ENCODE measurements at places on chromosomes 2 and 18.

DNA sequence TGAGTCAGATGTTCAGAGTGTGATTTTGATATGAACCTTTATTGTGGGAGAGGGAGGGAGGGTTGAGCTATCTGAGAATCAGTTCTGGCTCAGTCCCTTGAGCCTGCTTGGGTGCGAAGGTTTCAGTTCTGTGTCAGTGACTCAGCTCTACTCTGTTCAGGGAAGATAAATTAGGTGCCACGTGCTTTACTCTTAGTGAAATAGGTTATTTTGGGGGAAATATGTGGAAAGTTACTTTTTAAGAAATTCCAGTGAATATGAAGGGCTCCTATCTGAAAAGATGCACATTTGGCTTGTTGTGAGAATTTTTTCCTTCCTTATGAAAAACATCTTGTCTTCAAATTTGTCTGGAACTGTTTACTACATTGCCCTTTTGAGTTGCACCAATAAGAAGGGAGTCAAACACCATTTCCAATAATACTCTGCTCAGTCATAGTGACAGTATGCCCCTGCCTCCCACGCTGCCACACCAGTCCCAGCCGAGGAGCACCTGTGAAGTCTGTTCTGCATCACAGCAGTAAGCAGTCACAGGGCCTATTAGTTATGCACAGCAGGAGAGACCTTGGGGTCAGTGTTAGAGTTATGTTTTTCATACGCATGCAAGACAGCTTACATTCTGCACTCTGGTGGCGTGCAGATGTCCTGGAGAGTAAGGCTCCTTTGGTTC is 32.8 kb upstream of the DNAH7 start:
- no peak for DNase-seq

DNA sequence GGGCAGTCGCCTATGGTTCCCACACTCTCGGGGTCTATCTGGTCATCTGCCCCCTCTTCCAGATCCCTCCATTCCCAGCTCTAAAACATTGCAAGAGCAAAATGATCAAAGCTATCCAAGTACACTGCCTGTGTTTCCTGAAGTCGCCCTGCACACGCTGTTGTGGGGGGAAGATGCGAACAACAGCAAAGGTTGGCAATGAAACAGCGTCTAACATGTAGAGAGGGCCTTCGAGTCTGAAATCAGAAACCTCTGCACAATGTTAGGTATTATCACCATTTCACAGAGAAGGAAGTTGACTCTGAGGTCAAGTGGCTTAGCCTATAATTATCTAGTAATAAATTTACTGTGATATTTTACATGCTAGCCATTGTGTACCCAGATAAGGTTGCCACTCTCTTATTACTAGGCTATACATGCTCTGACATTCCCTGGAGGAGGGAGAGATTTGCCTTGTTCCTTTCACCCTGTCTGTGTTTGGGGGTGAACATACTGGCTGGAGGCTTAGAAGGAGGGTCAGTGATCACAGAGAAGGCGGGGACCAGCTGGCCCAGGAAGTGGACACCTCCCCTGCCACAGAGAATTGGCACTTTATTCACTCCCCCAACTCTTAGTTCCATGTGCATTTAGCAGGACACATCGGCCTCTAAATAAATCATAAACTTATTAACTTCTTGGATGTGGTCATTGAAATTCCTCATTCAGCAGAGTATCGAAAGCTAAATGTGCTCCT is 36.8 kb downstream of the KCTD1 start:
- no peak for DNase-seq

GRCh38 chr2:73532381-73532780 is 109.8 kb downstream of the NAT8 start:
- DNase-seq, result no peak

DNA sequence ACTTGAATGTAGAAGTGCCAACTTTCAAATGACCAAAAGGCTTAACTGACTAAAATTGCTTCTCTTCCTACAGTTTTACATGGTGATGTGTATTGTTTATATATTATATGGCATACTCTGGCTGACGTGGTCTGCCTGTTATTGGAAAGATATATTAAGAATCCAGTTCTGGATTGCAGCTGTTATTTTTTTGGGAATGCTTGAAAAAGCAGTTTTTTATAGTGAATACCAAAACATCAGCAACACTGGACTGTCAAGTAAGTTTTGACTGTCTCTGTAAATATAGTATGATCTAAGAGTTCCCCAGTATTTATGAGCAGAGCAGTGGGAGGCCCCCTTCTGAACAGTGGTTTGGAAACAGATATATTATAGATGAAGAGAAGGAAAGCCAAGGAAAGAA is 26.2 kb downstream of the TMEM87B start:
- DNase-seq, result no peak

DNA sequence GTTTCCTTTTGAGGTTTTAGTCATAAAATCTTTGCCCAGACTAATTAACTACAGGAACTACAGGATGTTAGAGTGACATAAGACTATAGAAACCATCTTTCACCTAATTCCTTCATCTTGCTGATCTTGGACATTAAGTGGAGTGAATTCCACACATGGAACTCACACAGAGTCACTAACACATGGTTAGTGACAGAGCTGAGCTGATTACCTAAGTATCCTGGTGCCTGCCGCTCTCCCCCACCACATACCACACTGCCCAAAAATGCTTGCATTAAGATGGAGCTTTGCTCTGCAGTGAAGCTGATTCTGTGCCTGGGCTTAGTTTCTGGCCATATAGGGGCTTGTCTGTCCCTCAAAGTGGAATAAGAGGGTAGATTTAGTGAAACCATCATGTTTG is 332.9 kb upstream of the NT5C1B start:
- no peak for DNase-seq

GRCh38 chr18:23228102-23229061 is 93.1 kb downstream of the CABLES1 start:
- no peak for DNase-seq

GRCh38 chr18:5891184-5891853 is 4.0 kb downstream of the TMEM200C start:
- DNase-seq, result no peak

DNA sequence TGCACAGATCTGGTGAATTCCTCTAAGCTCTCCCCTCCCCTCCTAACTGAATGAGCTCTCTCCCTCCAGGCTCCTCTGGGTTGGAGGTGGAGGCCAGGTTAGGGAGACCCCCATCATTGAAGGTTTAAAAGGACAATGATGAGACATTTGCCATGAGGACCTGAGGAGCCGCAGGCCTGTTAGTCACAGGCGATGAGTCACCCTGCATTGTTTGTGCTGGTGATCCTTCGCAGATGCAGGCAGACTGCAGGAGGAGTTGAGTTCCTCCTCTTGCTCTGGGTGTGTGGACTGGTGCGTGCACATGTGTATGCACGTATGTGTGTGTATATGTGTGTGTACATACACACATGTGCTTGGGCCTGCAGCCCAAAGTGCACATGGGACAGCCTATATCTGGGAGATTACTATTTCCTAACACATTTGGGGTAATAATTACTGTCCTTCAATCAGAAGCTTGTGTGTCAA is 42.0 kb downstream of the MCFD2 start:
- no peak for DNase-seq

GRCh38 chr2:12488352-12489318 is 228.1 kb upstream of the TRIB2 start:
- DNase-seq, result no peak

- no peak for DNase-seq
Measured at GRCh38 chr18:48167897-48168253, 237.4 kb upstream of the SMAD2 start.

DNA sequence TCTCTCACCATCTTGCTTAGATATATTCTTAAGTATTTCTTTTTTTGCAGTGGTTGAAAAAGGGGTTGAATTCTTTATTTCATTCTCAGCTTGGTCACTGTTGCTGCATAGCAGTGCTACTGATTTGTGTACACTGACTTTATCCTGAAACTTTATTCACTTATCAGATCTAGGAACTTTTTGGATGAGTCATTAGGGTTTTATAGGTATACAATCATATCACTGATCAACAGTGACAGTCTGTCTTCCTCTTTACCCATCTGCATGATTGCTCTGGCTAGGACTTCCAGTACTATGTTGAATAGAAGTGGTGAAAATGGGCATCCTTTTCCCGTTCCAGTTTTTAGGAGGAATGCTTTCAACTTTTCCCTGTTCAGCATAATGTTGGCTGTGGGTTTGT is 6.5 kb downstream of the STARD6 start:
- DNase-seq, result no peak

GRCh38 chr2:106602042-106602441 is 114.9 kb downstream of the CD8B2 start:
- DNase-seq, result no peak

- no peak for DNase-seq
Measured at GRCh38 chr2:136122661-136123060, 4.7 kb upstream of the CXCR4 start.

DNA sequence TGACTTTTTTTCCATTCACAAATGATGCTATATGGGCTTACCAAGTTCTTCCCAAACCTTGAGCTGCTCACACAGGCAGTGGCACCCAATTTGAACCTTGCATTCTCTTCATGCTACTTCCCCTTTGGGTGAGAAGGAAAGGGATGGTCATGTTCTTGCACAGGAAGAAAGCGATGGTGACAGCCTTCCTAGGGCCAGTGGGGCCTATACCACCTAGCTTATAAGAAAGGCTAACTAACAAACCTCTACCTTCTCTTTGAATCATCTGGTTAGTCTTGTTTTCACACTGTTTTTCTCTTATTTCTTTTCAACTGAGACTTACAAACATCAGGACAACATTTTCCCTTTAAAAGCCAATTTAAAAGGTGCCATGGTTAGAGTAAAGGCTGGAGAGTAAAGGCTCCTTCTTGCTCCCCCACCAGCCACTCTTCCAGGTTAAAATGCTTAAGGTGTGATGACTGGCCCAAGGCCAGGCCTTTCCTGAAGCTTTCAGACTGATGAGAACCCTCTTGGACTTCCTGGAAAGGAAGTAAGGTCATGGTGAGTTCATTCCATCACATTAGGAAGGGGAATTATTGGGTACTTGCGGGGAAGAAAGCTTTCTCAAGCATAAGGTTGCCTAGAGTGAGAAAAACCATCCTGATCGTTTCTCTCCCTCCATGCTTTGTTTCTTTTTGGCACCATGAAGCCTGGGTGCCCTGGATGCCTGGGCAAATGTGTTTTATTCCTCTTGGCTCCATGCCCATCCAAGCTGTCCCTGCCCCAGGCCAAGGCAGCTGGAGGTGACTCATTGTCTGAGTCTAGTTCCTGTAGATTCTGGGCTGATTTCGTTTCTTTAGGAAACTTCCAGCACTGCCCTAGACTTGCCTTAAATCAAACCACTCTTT is 41.4 kb upstream of the ITGB6 start:
- DNase-seq, result no peak

- no peak for DNase-seq
Measured at GRCh38 chr2:9805435-9806297, 37.6 kb upstream of the TAF1B start.

DNA sequence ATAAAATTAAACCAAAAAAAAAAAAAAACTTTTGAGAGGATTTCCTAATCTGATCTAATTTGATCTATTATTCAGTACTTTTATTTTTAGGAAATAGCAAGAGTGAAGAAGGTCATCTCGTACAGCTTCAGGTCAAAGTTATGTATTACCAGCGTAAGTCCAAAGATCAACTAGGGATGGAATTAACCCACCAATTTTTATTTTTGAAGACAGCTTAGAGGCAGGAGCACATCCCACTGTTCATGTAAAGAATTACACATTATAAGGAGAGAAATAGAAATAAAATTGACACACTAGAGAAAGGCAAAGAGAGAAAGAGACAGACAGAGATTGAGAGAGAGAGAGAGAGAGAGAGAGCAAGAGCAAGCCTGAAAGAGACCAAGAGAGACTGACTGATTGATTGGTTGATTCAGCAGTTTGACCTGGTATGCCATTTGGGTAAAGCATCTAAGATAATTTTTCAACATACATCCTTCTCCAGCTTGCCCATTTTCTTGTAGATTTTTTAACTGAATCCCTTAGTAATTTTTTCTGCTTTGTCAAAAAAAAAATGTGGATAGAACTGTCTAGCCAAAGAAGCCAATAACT is 25.1 kb downstream of the DOCK10 start:
- no peak for DNase-seq

- no peak for DNase-seq
Measured at GRCh38 chr2:236065314-236066160, 102.6 kb downstream of the GBX2 start.

GRCh38 chr2:164079258-164079657 is 343.4 kb upstream of the FIGN start:
- DNase-seq, result no peak

DNA sequence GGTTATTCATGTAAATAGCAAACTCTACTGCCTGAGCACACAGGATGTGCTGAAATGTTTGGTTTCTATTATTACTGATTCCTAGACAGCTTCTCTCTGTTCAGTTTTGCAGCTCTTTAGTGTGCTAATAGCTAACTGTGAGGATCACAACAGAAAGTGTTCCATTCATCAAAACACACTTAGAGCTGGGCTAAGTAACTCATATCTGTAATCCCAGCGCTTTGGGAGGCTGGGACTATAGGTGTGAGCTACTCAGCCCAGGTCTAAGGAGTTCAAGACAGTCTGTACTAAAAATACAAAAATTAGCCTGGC is 63.2 kb downstream of the MOGAT1 start:
- DNase-seq, result no peak

- DNase-seq, result no peak
Measured at GRCh38 chr2:53711271-53711780, 56.3 kb upstream of the CHAC2 start.

- DNase-seq, result no peak
Measured at GRCh38 chr2:143160732-143161707, 31.8 kb downstream of the ARHGAP15 start.

- no peak for DNase-seq
Measured at GRCh38 chr2:225065882-225066281, 23.6 kb upstream of the DOCK10 start.

DNA sequence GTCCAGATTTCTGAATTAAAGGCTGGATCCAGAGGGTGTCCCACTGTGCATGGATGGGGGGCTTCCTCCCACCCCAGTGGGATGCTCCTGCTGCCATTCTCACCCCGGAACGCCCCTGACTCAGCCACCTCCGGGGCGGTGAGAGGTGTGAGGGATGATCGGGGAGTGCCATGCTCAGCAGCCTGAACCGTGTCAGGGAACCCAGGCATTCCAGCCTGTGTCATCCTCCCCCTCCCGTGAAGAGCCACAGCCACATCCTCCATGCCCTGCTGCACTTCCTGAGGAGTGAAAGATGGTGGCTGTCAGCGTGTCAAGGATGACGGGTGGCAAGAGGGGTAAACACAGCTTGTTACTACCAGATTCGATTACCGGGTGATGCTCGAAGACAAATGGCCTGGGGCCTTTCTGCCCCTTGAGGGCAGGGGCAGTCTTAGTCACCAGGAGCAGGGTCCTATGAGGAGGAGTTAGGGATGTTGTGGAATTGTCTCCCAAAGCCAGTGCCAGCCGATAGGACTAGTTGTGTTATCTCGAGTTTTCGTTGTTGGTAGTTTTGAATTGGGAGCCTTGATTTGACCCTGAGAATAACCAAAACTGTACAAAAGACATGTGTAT is 80.8 kb downstream of the TCF7L1 start:
- DNase-seq, result no peak
